ENCODE measurements at places on chromosomes 3 and 15.
A peak's percentile ranks its signal among the peaks of the same experiment; 100 is the strongest.

DNA sequence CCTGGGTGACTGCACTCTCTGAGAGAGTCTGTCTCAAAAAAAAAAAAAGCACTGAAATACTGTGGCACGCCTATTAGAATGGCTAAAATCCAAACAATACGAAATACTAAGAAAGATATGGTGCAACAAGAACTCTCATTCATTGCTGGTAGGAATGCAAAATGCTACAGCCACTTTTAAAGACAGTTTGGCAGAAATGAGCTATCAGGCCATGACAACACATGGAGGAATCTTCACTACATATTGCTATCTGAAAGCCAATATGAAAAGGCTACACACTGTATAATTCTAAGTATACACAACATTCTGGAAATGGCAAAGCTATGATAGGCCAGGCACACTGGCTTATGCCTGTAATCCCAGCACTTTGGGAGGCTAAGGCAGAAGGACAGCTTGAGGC lies 18.8 kb downstream of the DPPA2 start:
- DNase-seq, result no peak

DNA sequence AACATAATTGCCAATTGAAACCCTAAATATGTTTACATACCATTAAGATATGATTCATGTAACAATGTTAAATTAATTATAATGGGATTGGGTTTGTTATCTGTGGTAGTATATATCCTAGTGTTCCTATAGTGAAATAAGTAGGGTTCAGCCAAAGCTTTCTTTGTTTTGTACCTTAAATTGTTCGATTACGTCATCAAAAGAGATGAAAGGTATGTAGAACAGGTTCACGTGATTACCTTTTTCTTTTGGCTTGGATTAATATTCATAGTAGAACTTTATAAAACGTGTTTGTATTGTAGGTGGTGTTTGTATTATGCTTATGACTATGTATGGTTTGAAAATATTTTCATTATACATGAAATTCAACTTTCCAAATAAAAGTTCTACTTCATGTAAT lies 212.4 kb downstream of the CHL1 start:
- no peak for DNase-seq

DNA sequence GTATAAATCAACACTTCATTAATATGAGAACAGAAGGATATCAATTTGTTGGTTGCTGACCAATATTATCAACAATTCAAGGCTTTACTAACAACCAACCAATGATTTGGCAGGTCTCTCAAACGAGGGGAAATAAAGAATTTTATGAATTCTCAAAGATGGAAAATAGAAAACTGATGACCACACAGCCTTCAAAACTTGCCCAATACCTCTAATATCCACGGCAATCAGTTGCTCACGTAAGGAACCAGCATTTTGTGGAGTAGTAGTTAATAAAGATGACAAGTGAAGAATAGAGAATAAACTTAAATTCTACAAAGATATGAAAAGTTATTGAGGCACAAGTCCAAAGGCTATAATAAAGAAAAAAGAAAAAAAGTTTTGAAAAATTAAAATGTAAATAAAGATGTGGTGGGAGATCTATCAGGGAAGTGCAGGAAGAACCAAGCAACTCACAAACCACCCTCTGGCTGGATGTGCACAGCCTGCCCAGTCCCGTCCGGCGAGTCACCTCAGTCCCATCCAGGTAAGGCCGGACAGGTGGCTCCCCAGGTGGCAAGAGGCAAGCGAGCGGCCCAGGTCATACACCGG lies 808 bp downstream of the GK5 start:
- DNase-seq, result peak; percentile 59

DNA sequence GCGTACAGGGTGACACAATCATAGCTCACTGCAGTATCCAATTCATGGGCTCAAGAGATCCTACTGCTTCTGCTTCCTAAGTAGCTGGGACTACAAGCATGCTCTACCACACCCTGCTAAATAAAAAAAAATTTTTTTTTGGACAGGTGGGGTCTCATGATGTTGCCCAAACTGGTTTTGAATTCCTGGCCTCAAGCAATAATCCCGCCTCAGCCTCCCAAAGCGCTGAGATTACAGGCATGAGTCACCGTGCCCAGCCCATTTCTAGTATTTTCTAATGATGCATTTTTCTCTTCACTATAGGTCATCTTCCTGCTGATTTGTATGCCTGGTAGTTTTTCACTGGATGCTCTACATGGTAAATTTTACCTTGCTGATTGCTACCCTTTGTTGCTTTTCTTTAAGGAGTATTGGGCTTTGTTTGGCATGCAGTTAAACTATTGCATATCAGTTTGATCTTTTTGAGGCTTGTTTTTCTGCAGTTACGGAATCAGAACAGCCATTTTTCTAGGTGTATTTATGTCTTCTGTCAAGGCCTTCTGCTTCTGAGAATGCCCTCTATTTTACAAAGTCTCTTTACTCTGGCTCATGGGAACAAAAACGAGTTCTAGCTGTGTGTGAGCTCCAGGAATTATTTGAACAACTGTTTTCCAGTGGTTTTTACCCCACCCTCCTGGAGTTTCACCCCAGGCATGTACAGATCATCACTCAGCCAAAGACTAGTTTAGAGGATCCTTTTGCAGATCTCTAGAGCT lies 14.2 kb upstream of the NPTN start:
- no peak for DNase-seq

DNA sequence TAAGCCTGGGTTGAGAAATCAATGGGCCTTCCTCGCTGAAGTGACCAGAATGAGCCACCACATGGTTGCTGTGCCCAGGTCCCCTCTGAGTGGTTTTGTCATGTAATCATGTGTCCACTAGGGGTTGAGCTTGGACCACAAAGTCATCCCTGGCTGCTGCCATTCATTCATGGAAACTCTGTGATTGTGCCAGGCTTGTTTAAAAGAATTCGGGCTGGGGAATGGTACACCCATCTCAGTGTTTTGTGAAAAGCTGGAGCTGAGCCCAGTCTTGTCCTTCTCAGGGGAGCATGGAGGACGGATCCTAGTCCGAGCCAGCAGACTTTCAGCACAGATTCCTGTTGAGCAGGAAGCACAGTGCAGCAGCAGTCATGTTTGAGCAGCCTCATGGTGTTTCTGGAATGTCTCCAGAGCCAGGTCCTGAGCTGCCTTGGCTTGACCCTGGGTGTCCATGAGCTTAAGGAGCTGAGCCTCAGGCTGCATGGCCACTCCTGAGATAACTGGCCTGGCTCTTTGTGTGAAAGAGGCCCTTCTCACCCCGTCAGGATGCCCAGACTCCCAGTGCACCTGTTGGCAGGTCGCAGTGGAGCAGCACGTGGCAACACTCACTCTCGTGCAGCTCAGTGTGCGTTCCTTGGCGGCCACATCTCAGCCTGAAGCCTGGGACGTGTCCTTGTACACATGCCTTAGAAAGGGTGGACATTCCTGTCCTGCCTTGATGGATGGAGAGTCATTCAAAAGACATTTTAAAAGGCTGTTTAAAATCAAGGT lies 260.3 kb upstream of the TPM1 start:
- DNase-seq, result peak; percentile 73

DNA sequence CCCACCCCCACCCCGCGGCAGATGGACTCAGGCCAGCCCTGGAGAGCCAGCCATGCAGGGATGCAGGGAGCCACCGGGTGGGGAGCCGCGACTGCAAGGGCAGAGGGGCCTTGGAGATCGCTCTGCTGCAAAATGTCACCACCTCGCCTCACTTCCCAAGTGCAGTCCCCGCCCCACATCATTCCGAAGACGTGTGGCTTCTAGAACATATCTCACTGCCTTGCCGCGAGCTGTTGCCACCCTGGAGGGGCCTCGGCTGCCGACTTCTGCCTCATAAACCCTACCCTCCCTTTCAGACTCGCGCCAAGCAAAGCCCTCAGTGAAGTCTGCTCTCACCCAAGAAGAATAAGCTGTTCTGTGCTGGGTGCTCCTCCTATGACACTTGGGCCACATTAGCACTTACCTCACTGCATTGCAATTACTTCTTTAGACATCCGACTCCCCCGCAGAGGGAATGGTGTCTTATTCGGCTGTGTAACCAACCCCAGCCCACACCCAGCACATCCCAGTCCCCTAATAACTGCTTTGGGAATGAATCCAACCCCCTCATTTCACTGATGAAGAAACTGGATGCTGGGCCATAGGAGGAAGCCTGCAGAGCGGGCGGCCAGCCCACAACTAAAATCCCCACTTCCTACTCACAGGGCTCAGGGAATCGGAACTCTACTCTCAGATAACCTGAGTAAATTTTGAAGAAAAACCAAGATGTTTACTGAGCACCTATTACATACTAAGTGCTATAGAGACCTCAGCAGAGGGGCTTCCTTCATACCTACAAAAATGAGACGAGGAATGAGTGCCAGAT lies 8.6 kb downstream of the TLE3 start:
- no peak for DNase-seq

GRCh38 chr3:120432150-120432860 lies 18.5 kb downstream of the FSTL1 start:
- DNase-seq, result no peak

- DNase-seq, result peak; percentile 59
These were observed 120.9 kb upstream of the ZBED2 start for GRCh38 chr3:111715911-111716523.

GRCh38 chr3:11928381-11928780 lies 75.8 kb upstream of the SYN2 start:
- DNase-seq, result no peak

- DNase-seq, result no peak
These were observed 145.2 kb upstream of the CBLB start for GRCh38 chr3:106013971-106014370.

- DNase-seq, result no peak
These were observed 250.1 kb downstream of the ZBTB20 start for GRCh38 chr3:114896978-114897377.

DNA sequence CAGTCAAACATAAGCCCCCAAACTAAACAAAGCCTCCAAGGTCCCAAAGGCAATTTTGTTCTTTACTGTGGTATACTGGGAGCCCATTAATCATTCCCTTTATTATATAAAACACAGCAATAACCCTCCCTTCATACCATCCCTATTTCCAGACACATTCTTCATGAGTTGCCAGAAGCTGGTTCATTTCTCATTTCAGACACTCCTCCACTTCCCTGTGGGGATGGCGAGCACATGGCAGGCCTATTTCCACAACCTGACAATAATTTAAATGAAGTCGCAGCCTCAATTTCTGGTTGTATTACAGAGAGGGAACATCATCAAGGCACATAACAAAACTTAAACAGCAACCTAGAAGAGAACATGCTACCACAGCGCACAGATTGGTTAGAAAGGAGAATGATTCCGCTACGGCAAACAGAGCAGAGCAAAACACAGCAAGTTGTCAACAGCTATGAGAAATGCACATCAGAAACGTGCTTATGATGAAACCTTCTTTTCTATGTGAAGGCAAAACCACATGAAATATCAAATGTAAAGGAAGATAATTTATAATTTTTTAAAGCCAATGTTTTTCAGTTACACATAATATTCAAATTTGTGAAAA lies 63.3 kb upstream of the ARHGEF3 start:
- no peak for DNase-seq

DNA sequence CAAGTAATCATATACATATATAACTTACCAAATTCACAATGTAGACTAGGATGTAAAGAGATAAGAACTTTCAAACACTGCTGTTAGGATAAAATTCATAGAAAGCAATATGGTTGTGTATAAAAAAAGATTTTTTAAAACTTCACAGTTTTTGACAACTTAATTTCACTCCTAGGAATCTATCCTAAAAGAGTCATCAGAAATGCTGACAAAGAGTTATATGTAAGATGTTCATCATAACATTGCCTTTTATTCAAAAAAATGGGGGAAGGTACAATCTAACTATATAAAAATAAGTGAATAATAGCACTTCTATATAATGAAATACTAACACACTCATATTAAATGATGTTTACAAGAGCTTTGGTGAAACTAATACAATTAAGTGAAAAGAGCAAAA lies 4.3 kb upstream of the CLDN18 start:
- DNase-seq, result no peak

DNA sequence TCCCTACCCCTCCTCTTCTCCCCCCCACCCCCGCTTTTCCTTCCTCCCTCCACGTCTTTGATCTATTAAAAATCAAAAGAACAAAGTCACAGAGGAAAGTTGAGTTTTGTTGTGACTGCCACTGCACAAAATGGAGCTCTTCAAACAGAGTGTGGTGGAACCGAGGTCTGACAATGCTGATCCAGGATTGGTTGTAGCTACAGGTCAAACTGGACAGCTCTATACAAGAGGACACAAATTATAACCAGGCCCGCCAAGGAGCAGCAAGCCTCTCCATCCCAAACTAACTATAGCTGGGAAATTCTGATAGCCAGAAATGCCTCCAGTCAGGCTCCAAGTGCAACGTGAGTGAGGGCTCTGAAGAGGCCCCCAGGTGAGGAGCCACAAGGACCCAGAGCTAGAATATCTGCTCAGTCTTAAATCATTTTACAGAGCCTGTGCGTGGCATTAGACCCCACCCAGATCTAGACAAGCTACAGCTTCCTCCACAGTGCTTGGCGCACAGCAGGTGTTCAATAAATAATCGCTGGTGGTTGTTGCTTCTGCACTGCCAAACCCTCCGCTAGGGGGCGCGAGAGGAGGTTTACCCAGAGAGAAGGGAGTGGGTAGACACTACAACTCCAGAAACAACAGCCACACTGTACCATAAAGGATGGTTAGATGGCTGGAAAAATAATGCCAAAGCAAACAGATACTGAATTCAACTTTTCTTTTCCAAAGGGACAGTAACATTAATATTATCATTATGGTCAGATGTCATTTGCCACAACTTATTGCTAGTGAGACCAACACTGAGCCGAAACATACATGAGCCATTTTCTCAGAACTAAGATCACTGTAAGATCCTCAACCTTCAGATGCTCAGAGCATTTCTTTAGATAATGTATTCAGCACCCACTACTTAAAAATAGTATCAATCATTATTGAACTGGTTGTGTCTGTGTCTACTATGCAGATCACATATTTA lies 44.6 kb downstream of the ZIC4 start:
- DNase-seq, result no peak

DNA sequence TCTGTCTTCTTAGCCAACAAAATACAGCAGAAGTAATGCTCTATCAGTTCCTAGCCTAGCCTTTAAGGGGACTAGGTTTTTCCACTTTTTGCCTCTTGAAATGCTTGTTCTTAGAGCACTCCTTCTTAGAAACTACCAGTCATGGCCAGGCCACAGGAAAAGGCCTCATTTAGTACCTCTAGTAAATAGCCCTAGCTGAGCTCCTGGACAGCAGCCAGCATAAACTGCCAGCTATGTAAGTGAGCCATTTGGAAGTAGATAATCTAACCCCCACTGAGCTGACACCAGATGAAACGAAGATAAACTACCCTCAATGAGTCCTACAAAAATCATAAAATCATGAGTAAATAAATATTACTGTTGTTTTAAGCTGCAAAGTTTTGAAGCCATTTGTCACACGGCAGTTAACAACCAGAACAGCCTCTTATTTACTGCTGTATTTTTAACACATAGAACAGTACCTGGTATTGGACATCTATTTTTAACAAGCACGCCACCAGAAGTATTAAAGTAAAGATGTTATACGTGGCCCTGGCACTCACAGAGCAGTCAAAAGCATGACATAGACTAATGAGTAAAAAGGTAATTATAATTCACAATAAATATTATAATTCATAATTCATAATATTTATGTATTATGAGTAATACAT lies 12.0 kb downstream of the TBC1D5 start:
- no peak for DNase-seq

Measured in breast epithelium (tissue), 4 donors.